Right ventricle myocardium inferior (tissue), 1 donor: ENCODE measurements at places on chromosomes 11 and 22.
A peak's percentile ranks its signal among the peaks of the same experiment; 100 is the strongest.

GRCh38 chr11:116955949-116956348, 118.5 kb upstream of the APOA1 start:
- no peak for DNase-seq

GRCh38 chr11:8203414-8203715, 34.5 kb upstream of the RIC3 start:
- no peak for DNase-seq

DNA sequence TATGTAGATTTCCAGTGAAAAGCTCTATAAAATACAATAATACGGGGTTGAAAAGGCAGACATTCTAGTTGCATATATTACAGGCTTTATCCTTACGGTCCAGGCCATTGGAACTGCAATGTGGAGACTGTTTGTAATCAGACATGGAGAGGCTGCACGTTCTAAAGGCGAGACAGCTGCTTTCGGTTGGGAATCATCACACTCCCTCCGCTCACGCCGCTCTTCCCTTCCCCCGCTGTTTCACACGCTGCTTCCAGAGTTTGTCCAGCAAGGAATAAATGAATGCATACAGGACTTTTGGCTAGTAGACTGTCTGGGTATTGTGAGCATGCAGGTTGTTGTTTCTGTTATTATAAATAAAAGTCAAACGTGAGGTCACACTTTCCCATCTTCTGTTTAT, 13.5 kb upstream of the EFCAB6 start:
- DNase-seq: no peak

DNA sequence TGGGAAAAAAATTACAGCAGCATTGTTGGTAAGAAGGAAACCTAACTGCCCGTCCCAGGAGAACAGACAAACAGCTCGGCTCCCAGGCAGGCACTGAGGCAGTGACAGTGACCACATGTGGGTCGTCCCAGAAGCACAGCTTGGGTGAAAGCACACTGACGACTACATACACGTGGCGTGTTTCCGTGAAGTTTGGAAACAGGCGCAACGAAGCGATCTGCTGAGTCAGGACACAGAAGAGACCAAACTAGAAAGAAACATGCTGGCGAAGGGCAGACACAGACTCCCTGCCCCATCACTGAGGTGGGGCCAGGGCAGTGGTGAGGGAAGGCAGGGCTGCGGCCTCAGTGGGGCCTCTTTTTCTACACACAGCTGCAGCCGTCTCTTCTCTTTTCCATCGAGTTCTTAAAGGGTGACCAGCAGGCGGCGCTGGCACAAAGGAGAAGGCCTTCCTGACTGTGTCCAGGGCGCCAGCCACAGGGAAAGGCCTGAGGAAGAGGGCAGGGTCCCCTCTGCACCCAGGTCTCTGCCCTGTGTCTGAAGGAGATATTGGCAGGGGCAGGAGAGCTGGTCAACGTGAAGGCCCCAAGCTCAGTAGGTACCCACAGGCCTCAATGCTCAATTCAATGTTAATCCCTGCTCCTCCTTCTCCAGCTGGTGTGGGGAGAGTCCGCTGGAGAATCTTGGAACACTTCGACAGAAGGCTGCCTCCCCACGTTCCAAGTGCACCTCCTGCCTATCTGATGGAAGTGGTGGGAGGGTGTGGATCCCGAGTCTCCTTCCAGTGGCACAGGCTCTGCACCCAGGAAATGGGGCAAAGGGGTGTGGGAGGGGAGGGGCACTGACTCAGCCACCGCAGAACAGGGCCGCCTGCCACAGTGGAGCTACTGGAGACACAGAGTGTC, 19.9 kb downstream of the CARS1 start:
- DNase-seq: peak; percentile 93

- DNase-seq: no peak
These were observed 32.3 kb downstream of the PITPNB start for GRCh38 chr22:27886843-27887151.

DNA sequence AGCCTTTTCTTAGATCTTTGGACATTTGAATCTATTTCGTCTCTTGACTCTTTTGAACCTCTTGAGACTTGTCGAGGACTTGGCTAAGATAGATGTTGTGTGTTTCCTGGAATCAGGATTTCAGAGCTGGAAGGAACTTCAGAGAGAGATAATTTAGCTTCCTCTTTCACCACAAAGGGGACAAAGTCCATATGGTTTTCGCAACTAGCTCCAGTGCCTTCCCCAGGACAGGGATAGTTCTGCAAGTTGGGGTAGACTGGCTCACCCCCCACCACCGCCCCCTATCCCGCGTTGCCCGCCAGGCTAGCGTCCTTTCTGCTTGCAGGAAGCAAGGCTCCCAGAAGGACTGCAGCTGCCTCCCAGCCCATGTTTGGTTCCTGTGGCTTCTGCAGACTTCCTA, 75.7 kb upstream of the MYO18B start:
- DNase-seq: peak; percentile 66

DNA sequence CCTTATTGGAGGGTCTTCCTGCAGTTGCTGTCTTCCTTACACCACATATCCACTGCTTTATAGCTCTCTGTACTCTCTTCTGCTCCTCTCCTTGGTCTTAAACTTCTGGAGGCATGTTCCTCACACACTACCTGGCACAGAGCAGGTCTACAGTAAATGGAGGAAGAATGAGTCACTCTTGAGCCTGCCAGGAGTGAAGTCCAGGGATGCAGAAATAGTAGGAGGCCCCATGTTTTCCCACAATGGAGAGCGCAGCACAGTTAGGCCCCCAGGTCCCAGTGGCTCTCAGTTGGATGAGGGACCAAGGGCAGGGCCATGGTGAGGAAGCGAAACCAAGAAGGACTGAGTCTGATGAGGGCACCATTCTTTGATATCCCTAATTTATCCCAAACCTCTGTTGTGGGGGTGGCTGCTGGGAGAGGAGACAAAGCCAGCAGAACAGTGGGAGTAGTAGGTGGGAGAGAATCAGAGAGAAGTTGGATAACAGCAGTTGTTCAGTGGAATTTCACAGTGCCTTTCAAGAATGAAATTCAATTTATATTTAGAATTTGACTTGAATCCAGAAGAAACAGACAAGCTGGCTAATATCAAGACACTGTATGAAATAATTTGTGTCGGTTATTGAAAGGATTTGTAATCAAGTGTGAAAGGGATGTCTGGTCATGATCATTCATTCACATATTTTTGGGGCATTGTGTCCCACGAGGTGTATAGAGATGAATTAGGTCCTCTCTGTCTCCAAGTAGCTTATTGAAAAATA, 187.8 kb downstream of the HIPK3 start:
- DNase-seq: no peak

GRCh38 chr22:37182949-37183245, 5.2 kb downstream of the C1QTNF6 start:
- DNase-seq: no peak

GRCh38 chr11:9716275-9717039, 52.6 kb downstream of the SWAP70 start:
- no peak for DNase-seq

DNA sequence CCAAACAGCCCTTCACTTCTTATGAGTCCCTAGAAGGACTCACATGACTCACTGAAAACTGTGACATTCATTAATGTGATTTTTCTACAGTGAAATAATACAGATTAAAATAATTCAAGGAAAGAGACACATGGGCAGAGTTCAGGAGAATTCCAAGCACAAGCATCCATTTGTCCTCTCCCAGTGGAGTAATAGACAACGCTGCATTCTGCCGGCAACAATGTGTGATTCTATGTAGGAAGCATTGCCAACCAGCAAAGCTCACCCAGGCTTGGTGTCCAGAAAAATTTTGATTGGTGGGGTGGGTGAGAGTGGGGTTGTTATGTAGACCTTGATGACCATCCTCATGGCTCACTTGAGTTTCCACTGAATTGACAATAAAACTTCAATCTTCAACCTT, 123.9 kb downstream of the VPREB1 start:
- no peak for DNase-seq

GRCh38 chr11:22234743-22235142, 41.9 kb downstream of the ANO5 start:
- no peak for DNase-seq

DNA sequence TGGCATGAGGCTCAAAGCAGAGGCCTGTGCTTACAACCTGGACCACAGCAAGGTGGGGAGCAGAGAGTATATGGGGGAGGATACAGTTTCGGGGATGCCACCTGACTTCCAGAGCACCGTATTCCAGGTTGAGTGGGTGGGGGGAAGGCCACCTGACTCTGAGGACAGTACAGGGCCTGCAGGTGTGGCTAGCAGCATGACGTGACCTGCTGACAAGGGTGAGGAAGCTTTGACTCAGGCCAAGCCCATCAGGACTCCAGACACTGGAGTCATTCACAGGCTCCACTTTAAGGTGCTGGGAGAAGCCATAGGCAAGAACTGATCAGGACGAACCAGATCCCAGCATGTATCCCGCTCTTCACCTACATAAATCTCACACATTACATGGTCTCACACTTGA, 34.6 kb upstream of the CRTAM start:
- no peak for DNase-seq

- DNase-seq: no peak
These were observed 180.7 kb downstream of the PGR start for GRCh38 chr11:100948936-100949335.

DNA sequence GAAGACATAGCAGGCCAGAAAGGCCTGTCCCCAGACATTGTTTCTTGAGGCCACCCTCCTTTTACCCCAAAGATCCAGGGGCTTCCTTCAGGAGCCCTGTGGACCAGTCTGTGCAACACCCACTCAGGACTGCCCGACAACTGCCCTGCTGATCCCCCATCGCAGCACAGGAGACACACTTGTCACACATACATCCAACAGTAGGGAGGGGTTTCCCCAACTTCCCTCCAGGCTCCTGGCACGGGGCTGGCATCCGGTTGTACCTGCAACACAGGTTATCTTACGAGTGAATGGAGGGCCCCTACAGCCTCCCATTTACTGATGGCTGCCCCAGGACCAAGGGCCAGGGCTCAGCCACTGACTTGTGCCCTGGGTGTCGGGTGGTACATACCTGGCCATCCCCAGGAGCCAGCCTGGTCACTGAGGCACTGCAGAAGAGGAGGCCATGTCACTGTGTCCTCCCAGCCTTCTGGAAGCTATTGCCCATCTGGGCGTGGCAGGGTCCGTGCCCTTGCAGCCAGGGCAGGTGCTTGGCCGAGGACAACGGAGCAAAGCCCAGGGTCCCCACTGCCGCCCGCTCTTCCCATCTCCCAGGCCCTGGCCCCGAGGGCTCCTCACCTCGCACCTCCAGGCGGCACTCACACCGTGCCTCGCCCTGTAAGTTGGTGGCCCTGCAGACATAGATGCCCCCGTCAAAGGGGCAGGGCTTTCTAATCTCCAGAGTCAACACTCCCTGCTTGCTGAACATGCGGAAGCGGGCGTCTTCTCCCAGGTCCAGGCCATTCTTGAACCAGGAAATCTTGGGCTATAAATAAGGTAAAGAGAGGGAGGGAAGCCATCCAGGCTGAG, 20.8 kb downstream of the MYBPC3 start:
- no peak for DNase-seq

GRCh38 chr11:110086892-110087309, 6.3 kb upstream of the ZC3H12C start:
- DNase-seq: no peak

DNA sequence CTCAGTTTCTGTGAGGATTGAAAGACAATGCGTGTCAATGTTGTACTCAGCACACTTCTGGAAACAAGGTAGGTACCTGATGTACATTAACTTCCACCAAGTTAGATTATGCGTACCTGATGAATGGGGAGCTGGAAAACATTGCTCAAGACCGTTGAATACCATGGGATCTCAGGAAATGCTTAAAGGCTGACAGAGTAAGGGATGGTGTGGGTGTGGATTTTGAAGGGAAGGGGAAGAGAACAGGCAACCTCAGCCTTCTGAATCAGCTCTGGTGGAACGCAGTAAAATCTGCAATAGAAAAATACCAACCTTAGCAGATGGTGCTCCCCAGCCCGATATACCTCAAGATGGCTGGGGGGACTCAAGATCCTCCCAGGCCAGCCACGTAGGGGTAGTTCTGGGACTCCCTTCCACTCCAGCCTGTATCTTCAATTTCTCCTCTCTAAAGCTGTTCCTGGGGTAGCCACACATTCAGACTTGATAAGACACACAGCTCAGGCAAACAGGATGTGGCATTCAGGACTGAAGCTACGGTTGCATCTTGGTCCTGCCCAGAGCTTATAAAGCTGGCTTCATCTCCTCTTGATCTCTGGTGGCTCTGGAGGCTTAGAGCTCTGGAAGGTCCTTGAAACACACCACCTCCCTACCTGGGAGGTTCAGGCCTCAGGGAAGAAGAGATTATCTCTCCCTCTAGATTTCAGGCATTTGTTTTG, 111.8 kb downstream of the CTNND1 start:
- no peak for DNase-seq

- DNase-seq: no peak
These were observed 29.9 kb downstream of the CREB3L1 start for GRCh38 chr11:46307369-46307768.

DNA sequence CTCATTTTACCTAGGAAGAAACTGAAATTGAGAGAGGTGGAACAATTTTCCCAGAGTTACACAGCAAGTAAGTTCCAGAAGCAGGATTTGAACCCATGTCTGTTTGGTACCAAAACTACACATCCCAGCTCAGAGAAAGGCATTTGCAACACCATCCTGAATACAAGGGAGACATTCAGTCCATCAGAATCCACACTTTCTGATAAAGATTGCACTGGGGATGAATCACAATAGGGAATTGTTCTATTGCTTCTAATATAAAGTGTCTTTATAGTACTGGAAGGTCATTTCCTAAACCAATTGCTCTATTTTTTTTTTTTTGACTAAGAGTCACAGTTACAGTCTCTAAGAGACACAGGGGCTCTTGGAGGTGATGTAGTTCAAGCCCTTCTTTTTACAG, 208.1 kb upstream of the CADM1 start:
- DNase-seq: no peak

DNA sequence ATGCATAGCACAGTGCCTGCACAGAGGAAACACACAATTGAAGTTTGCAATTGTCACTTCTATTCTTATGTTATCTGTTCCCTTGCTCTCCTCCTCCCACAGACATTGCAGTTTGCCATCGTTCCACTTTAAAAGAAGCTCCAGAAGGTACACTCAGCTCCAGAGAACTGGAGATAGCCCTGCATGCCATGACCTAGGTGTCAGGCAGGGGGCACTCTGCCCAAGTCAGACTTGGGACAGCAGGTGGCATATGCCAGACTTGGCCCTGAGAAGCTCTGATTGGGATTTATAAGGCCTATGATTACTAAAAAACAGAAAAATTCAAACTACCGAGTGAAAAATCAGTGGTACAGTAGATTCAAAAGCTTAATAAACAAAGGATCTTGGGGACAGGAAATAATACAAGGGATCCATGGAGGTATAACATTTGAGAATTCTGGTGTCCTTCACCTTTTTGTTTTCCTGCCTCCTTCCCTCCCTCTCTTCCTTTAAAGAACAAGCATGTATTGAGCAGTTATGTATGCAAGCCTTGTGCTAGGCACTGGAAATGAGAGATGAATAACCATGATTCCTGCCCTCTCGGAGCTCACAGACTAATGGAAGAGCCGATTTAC, 40.0 kb downstream of the TENM4 start:
- DNase-seq: no peak

DNA sequence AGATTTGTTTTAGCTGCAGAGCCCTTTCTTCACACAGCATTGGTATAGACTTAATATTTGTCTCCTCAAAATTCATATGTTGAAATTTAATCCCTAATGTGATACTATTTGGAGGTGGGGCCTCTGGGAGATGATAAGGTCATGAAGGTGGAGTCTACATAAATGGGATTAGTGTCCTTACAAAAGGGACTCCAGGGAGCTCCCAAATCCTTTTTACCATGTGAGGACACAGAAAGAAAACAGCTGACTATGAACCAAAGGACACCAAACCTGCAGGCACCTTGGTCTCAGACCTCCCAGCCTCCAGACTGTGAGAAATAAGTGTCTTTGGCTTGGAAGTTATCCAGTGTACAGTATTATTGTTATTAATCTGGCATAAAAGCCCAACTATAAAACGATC, 10.2 kb downstream of the SLC35F2 start:
- DNase-seq: no peak

GRCh38 chr22:17726928-17727897, 47.1 kb downstream of the BID start:
- DNase-seq: no peak
